Left renal cortex interstitium (tissue), 4 donors: ENCODE measurements at places on chromosomes 2 and 18. TPM values are rescaled to one million over a fixed set of nuclear protein-coding genes. Genes with fewer than 3 reads are reported as not detected.

The FBXO48 gene
- polyA plus RNA-seq = 1.5 TPM

The NDUFB3 gene
- 130 TPM for polyA plus RNA-seq

The IL1F10 gene
- not detected for polyA plus RNA-seq

The IL37 gene
- polyA plus RNA-seq = 0.13 TPM

The TOGARAM2 gene
- polyA plus RNA-seq = 1.6 TPM

The GREB1 gene
- polyA plus RNA-seq = 19.7 TPM

The ACP1 gene
- 151 TPM for polyA plus RNA-seq

The EIF5B gene
- 77.9 TPM for polyA plus RNA-seq

The LOXL3 gene
- 10.3 TPM for polyA plus RNA-seq

The DYNC1I2 gene
- polyA plus RNA-seq = 184 TPM

The SLC9A4 gene
- polyA plus RNA-seq = 10.9 TPM

The ABI2 gene
- 75.3 TPM for polyA plus RNA-seq
